ENCODE measurements at places on chromosomes 16 and 17. TPM values are rescaled to one million over a fixed set of nuclear protein-coding genes. Genes with fewer than 3 reads are reported as not detected.

GRCh38 chr17:18339933-18340332, 23.4 kb downstream of the SHMT1 start:
- DNase-seq = no peak

DNA sequence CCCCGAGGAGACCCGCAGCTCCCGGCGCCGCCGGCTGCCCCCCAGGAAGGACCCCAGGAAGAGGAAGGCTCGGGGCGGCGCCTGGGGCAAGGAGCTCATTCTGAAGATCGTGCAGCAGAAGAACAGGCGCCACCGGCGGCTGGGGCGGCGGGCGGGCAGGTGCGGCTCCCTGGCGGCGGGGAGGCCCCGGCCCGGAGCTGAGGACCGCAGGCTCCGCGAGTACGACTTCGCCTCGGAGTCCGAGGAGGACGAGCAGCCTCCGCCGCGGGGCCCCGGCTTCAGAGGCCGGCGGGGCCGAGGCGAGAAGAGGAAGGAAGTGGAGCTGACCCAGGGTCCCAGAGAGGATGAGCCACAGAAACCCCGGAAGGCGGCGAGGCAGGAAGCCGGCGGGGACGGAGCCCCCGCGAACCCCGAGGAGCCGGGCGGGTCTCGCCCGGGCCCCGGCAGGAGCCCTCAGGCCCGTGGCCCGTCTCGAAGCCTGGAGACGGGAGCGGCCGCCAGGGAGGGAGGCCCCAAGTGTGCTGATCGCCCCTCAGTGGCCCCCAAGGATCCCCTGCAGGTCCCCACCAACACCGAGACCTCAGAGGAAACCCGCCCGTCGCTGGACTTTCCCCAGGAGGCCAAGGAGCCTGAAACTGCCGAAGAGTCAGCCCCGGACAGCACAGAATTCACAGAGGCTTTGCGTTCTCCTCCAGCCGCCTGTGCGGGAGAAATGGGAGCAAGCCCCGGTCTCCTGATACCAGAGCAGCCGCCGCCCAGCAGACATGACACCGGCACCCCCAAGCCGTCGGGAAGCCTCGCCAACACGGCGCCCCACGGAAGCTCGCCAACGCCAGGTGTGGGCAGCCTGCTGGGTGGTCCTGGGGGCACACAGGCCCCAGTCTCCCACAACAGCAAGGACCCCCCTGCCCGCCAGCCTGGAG, 22.3 kb upstream of the ZFPM1 start:
- DNase-seq = peak; percentile 42

GRCh38 chr17:78484271-78485246, 92.6 kb downstream of the DNAH17 start:
- DNase-seq = no peak

DNA sequence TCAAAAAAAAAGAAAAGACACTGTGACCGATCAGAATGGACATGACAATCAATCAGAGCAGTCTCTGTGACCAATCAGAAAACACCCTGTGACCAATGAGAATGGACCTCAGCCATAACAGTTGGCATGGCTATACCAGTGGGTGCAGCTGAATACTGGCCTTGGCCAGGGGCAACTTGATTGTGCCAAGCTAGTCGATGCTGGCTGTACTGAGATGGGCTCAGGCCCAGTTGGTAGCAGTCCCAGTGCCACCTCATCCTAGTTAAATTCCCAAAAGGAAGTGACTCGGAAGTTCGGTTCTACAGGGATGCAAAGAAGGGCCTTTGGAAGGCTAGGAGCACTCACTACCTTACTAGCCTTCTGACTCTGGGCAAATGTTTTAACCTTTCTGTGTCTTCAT, 37.2 kb upstream of the BCO1 start:
- no peak for DNase-seq

DNA sequence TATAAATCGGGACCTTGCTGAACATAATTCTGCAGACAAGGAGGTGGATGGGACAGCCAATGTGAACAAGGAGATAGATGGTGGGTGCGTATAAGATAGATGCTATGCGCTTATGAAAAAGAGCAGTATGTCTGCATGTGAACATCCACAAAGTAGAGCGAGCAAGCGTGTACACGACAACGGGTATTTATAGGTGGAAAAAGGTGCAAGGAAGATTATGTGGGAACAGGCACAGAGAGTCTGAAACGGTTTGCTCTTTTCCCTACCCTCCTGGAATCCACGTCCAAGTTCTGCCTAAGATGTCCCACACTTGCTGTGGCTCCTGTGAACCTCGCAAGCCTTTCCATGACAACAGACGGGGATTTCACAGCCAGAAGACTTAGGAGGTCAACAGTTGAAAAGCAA, 43.0 kb downstream of the SNX11 start:
- no peak for DNase-seq

- peak; percentile 52 for DNase-seq
These were observed 3.2 kb downstream of the CSF3 start for GRCh38 chr17:40018211-40019121.

GRCh38 chr16:19853132-19853741, 31.4 kb downstream of the GPRC5B start:
- DNase-seq = no peak

- DNase-seq = no peak
These were observed 87.9 kb downstream of the TMEM114 start for GRCh38 chr16:8502446-8502845.

- no peak for DNase-seq
These were observed 8.6 kb downstream of the SLC47A2 start for GRCh38 chr17:19707728-19708221.

DNA sequence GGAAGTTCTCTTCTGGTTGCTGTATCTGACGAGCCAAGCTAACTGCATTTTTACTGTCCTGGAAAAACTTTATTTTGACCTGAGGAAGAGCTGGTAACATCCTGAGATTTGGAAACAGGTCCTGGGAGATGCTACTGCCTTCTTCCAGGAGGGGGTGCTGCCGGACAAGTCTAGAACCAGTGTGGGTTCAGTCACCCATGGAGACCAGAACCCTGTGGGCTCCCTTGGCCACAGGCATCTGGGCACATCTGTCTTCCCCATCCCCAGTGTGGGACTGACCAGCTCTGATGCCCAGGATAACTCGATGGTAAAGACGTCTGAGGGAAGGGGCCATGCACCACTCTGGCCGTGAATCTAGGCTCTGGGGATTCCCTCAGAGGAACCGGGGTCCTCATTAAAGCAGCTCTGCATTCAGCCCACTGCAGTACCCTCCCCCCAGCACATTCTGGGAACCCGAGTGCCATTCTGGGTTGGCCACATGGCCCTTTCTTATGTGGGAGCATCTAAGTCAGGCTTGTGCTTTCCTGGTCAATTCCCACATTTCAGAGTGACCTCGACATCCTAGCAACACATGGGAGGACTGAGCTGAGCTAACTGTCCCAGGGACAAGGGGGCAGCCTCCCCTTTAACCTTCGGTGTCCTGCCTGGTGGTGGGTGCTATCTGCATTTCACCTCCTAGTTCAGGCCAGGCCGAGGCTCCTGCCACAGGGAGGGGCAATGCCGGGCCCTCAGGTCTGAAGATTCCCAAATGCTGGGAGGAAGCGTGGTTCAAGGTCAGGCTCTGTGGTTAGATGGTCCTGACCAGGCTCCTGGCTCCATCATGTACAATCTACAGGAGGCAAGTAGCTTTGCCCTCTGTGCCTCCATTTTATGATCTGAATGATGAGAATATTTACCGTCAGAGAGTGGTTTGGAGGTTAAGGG, 6.4 kb downstream of the C16orf86 start:
- peak; percentile 88 for DNase-seq

GRCh38 chr17:18246880-18247612, 11.5 kb downstream of the FLII start:
- no peak for DNase-seq

DNA sequence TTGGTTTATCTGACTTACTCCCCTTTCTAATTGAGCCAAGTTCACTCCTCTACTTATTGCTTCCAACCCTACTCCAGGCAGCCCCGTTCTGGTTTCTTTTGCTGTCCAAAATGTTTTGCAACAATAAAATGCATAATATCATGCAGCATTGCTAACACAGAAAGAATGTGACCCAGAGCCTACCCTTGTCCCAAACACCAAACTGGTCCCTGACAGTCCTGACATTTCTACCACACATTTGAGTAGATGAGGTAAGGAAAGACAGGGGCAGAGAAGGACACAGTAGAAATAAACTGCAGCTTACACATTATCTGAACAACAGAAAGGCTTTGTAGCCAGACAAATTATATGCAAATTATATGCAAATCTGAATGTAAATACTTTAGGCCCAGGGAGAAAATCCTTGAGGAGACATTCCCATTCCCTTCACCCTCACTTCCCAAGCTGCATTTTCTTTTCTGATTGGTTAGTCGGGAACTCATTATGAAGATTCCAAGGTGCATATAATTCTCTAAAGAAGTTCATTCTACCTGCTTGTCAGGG, 31.6 kb downstream of the SOX9 start:
- no peak for DNase-seq

GRCh38 chr16:11562941-11563340, 23.8 kb downstream of the LITAF start:
- DNase-seq = no peak

- no peak for DNase-seq
These were observed 8.7 kb upstream of the ATP2A3 start for GRCh38 chr17:3972931-3973330.

DNA sequence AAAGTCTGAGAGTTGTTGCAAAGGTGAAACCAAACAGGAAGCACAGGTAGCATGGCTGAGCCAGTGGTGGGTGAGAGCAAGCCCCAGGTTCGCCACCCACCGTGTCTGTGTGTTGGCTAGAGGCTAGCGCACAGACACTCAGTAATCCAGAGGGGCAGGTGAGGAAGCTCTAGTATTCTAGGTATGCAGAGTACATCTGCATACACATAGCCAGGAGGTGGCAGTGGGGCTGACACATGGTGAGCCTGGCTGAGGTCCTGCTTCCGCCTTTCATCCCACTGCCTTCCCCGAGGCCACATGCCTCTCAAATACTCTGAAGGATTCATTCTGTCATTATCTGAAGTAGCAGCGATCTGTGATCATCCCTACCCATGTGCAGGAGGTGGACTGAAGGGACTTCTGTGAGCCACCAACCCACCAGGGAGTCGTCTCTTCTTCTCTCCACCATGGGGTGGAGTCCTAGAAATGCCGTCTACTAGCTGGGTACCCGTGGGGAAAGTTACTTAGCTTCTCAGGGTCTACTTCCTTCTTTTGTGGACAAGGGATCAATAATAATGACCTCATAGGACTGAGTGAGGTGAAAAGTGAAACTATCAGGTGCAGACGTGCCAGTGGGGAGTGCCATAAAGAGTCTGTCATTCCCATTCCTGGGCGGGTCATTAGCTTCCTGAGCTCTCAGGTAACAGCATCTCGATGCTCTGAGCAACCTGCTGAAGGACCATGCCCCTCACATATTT, 36.0 kb upstream of the ICAM2 start:
- DNase-seq = no peak

JPH3 gene
- 0.65 TPM for total RNA-seq

ZDHHC1 gene
- 3.5 TPM for total RNA-seq

SULT1A4 gene
- 1.8 TPM for total RNA-seq

PLEKHH3 gene
- 11.9 TPM for total RNA-seq

ENGASE gene
- 7.0 TPM for total RNA-seq

CLEC18B gene
- under 0.01 TPM for total RNA-seq

PRCD gene
- 0.20 TPM for total RNA-seq

ABAT gene
- total RNA-seq = 1.1 TPM

All from lung microvascular endothelial cell (primary cell).